NCI-H2029 (cell line): ENCODE measurements at places on chromosomes 16 and 17.
A peak's percentile ranks its signal among the peaks of the same experiment; 100 is the strongest.

DNA sequence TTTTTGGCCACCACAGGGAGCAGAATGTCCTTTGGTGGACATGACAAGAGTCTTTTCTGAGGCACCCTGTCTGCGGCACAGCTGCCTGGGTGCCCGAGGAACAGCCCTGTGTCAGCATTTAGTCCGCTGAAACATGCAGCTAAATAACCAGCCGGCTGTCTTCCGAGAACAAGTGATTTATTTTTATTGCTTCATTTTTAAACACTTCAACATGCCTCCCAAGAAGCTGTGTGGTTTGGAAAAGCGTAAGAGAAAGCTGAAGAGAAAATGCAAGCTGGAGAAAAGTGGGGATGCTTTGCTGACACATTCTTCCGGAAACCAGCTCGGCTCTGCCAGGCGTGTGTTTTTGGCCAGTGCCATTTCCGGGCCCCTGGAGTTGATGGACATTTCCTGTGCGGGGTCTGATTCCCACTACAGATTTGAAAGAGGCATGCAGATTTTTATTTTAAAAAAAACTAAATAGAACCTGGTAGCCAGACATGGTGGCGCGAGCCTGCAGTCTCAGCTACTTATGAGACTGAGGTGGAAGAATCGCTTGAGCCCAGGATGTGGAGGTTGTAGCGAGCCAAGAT, 94.7 kb downstream of the SEC14L1 start:
- no peak for DNase-seq

DNA sequence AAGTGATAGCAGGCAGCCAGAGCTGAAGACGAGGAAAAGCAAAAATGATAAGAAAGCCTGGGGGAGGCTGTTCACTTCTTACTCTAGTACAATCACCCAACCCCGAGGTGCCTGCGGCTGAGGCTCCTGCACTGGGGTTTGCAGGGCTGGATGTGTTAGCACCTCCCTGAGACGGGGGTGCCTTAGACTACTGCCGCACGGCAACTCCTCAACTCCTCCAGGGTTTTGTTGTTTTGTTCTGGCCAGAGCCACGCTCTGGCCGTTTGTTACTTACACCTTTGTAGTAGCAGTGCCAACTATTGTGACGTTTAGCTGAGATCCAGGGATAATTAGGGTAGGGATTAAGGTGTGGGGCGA, 51.5 kb downstream of the LDHD start:
- no peak for DNase-seq

GRCh38 chr16:50712560-50712898, 19.1 kb downstream of the NOD2 start:
- no peak for DNase-seq

DNA sequence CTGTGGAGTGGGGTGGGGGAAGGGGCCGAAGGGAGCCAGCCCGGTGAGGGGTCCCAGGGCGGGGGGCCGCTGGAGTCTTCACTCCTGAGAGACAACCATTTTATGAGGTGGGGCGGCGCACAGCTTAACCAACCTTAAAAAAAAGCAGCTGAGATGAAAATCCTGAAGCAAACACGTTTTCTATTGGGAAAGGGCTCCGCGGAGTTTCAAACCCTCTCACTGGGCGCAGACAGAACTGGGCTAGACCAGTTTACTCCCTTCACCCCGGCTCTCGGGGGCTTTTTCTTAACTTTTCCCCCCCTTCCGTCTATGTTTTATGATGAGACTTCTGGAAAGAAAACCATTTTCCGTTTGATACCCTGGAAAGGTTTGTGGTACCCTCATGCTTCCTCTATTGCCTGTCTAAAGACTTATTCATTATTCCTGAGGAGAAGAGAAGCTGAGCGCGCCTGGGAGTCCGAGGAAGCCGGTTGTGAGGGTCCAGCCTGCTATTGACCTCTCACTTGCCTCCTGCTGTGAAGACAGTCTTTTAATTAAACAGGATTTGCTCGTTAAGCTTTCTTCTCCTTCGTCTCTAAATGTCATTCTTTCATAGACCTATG, 482 bp upstream of the SSH2 start:
- DNase-seq: no peak

DNA sequence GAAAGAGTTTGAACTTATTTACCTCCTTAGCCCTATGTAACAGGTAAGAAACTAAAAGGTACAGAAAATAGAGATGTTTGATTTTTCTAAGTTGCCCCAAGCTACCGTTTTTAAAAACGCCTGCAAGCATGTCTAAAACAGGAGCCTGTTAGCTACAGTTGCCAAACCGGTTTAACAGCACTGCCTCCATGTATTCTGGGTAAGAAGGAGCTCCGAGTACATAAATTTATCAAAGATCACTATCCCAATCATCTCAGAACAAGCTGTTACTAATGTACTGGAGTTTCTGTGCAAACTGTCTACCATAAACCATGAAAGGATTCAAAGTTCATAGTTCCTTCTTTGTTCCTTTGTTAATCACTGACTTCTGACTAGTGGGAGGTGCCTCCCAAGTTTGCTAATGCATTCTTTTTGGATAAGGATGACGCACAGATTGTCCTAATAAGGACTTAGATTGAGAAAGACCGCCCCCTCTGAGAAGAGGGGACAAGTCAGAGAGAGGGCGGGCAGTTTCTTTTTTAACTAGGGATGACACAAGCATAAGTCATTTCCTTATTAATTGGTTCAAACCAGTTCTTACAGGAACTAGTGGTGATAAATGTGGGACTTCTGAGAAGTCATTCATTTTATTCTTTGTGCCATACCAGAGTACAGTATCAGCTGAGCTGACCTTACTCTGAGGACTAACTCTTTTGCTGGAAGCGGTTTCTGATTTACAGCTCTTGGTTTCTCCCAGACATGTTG, 55.3 kb downstream of the TUBD1 start:
- DNase-seq: peak; percentile 98

GRCh38 chr17:17928398-17929287, 43.6 kb downstream of the TOM1L2 start:
- no peak for DNase-seq

DNA sequence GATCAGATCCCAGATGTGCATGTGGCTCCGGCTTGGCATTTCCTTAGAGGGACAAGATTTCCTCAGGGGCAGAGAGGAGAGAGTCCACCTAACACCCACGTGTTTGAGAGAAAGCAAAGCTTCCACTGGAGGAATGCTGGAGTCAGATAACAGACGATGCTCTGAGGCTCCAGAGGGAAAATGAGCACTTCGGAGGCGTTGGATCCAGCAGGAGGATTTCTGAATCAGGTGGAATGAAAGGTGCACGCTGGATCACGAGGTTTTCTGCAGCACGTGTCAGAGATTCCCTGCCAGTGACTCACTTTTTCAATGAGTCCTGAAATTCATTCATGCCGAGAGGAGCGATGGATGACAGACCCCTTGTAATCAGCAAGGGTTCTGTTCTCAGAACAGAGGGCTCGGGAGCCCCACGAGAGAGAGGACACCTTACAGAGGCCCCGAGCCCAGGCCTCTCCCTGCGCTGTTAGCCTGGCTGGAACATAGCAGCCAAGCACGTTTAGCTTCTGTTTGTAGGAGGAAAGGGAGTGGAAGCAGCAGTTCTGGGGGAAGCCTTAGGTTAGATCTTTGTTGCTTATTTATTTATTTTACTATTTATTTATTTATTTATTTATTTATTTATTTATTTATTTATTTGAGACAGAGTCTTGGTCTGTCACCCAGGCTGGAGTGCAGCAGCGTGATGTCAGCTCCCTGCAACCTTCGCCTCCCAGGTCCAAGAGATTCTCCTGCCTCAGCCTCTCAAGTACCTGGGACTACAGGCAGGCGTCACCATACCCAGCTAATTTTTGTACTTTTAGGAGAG, 49.3 kb upstream of the JPH3 start:
- DNase-seq: no peak

DNA sequence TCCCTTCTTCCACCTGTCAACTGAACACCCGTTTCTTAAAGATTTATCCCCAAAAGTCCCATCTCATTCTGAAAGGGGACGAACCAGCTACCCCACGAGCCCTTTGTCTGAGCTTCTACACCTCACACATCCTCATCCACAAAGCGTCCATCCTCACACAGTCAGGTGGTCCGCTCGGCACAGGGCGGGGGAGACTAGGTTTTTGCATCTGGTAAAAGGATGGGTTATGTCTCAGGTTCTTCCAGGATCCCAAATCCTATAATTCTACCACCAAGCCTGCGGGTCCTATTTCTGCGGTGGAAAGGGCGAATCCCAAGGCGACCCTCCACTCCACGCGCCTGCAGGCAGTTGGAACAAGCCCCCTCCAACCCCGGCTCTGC, 458 bp downstream of the GFOD2 start:
- DNase-seq: no peak

- DNase-seq: no peak
Measured at GRCh38 chr16:26801628-26802027, 265.1 kb upstream of the C16orf82 start.

DNA sequence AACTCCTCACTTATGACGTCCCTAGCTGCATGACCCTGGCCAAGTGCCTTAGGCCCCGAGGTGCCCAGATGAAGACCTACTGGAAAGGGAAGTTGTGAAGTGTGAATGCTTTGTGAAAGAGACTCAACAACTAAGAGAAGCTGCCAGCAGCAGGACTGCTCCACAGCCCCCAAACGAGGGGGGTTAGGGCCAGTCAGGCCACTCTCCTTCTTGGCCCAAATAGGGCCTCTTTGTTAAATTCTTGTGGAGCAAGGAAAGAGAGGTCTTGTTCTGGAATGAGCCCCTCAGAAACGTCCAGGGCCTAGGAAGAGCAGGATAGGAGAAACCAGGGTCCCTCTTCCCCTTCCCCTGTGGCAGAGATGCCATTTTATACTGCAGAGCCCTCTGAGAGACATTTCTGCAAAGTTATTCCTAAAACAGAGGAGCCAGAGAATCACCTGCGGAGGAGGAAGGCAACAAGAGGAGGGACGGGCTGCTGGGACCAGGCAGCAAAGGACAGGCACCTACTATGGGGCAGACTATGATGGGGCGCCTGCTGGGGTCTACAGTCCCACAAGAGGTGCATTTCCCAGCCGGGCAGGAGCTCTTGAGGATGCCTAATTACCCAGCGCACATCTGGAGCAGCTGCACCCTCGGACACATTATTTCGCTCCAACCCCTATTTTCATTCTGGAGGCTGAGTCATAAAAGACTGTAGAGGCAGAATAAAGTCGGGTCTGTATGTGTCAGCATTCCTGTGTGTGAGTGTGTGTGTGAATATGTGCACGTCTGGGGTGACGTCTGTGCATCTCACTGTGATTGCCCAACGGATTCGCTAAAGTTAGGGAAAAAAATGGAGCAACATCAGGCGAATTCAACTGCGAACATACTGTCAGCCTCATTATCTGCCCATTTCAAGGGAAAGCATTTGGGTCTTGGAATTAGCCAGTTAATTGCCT, 11.4 kb upstream of the HOXB9 start:
- DNase-seq: no peak

GRCh38 chr16:19785512-19786130, 67.5 kb downstream of the IQCK start:
- DNase-seq: no peak

- DNase-seq: no peak
Measured at GRCh38 chr17:4782652-4783051, 3.5 kb downstream of the VMO1 start.

GRCh38 chr16:456891-457483, 31.5 kb downstream of the RAB11FIP3 start:
- DNase-seq: peak; percentile 67
